ENCODE measurements at places on chromosomes 4 and X.

- peak; percentile 34 for DNase-seq
Observed at GRCh38 chr4:1171311-1172227, 814 bp downstream of the SPON2 start.

GRCh38 chr4:4711902-4712301 lies 147.6 kb upstream of the MSX1 start:
- no peak for DNase-seq

DNA sequence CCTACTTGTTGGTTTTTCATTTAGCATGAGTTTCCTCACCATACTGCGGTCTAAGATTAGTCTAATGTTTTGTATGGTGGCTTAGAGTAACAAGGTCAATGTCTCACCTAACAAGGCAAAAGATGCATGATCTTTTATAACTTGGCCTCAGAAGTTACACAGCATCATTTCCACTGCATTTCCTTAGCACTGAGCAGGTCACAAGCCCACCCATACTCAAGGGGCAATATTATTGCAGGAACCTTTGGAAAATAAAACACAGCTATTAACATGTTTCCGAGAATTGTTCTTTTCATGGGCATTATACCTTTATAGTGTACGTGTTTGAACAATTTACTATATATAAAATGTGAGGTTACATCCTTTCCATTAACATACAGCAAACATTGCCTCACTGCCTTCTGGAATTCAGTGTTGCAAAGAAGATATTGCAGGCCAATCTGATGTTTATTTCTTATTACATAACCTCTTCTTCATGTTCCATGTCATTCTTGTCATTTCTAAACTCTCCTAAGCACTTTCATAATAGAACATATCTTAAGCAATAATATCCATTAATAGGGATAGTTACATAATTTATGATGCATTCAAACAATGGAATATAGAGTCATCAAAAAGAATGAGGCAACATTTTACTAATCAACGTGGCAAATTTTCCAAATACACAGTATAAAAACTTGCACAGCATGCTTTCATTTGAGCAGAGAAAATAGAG lies 153.8 kb downstream of the AREG start:
- no peak for DNase-seq

GRCh38 chr4:37884855-37885487 lies 5.9 kb upstream of the TBC1D1 start:
- DNase-seq: no peak

GRCh38 chr4:184705692-184706091 lies 28.2 kb downstream of the CENPU start:
- DNase-seq: no peak

DNA sequence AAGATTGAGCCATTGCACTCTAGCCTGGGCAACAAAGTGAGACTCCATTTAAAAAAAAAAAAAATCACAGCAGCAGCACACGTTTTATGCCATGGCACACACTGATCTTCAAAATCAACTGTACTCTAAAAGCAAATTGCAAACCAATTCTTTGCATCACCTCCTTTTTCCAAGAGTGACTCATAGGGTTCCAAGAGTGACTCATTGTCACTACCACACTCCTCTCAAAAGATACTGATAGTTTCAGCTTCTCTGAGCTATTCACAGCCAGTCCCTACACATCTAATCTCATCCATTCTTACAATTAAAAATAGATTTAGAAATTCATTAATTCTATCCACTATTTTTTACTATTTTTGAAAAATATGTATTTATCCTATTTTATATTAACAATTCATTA lies 1494.9 kb upstream of the AGA start:
- no peak for DNase-seq

GRCh38 chr4:86891762-86892635 lies at the start of gene C4orf36:
TSS of gene C4orf36 (minus strand) at chr4:86892422. CDS start at chr4:86891520, 902 bp downstream.
- DNase-seq: no peak

DNA sequence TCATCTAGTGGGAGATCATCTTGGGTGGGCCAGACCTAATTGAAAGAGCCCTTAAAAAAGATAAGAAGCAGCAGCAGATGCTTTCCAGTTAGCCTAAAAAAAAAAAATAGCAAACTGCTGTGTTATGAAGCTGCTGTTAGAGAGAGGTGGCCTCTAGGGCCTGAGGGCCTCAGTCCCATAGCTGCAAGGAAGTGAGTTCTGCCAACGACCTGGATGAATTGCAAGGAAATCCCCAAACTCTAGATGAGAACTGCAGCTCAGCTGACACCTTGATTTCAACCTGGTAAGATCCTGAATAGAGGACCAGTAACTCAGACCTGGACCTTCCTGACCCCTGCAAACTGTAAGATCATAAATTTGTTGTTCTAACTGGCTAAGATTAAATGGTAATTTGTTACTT lies 275.2 kb downstream of the TENM3 start:
- DNase-seq: no peak

DNA sequence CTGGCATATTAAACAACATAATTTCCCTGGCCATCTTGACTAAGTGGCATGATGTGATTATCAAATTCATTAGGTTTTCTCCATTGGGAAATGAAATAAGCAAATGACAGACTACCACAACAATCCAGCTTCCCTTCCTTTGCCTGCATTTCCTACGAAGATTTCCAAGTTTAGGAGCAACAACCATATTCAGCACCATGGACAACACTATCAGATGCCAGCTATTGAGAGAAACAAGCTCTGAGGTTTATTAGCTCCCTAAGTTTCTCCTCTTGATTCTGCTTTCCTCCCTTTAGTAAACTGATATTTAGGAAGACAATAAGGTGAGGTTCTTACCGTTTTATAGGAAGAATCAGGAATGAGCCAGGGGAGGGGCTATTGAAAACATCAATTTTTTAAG lies 36.2 kb downstream of the DCX start:
- no peak for DNase-seq

DNA sequence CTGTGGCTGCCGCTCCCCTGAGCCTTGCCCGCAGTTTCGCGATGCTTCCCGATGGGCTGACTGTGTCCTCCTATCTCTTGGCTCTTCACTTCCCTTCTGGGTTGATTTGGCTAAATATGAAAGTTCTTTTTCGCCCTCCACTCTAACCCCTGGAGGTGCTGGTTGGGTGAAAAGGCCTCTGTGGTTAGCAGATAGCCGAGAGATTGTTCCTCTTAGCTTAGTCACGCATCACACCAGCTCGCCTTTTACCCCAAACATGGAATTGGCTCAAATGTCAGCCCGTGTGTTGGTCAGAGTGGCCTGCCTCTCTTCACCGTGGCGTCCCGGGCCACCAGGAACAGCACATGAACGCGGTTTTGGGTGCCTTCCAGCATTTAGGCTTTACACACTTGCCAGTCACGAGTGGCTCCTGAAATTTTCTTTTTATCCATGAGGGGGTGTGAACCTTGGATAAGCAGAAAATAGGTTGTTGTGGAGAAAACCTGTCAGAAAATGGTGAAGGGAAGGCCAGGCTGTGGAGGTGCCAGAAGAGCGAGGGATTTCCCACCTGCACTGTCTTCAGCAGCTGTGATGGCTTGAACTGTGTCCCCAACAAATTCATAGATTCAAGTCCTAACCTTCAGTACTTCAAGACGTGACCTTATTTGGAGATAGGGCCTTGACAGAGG lies 8.9 kb downstream of the CLCN4 start:
- DNase-seq: no peak

DNA sequence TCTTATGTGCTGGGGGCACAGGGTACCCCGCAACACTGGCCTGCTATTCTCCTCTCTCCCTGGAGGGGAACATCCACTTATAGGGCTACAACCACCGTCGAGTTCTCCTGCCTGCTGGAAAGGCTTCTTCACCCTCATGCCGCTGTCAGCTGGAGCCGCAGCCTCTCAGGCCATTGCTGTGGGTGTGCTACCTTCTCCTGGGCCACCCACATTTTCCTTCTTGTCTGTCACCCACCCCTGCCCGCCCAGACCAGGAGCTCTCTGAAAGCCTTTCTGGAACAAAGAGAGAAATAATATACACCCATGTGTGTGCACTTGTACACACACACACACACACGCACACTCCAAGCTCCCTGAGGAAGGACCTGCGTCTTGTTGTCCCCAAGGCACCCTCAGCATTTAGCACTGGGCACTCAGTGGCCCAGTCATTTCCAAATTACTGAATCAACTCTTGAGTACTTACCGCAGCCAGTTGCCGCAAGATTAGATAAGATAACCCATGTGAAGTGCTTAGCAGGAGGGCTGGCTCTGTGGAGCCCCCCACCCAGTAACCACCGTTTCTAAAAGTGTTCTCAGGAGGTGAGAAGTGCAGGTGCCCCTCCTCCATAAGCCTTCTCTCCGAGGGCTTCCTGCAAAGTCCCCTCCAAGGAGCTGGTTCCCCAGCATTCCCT lies 50.2 kb downstream of the CPZ start:
- no peak for DNase-seq

DNA sequence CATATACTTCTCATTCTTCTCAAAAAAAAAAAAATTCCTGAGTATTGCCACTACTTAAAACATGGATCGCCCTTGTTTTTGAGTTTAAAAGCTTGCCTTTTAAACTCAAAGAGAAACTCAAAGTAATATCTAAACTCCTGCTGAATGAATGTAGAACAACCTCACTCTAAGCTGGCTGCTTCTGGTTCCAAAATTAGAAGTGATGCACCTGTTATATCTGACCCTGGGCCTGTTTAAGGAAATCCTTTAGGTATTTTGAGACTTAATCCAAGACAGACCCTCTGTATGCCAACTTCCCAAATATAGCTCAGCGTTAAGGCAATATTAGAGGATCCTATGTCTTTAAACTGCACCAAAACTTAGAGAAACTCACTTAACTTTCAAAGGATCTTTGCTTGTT lies 1.8 kb upstream of the OTUD4 start:
- DNase-seq: no peak

DNA sequence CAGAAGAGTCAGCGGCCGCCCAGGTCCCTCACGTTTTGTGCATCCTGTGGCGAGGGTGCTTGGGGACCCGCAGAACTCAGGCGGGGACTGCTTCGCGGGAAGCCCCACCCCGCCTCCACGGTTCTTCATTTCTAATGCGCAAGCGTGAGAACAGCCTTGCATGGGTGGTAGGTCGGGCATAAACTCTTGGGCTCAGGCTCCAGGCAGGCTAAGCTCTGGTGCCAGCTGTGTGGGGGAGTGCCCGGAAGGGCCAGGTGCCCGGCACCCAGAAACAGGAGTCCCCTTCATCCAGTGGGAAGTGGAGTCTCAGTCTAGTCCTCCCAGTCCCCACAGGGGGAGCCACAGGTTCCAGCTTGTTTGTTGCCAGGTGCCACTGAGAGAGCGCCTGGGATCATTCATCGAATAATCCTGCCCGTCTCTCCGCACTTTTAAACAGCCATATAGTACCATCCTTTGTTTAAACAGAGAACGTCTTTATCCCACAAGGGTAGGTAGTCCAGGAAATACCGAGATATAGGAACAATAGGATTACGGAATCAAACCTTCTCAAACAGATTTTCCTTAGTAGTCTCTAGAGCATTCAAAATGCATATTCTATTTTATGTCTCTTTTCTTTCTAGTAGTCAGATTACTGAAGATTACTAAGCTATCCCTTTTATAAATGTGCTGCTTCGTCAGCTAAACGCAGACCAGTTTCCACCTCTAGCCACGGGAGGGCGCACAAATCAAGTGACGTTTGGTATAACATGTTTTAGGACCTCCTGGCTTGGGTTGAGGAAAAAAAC lies 12.7 kb upstream of the RBBP7 start:
- DNase-seq: peak; percentile 28
